ENCODE measurements at places on chromosomes 2 and 18.

- no peak for DNase-seq
These were observed 69.2 kb downstream of the BOLA3 start for GRCh38 chr2:74078466-74078865.

- no peak for DNase-seq
These were observed 44.6 kb downstream of the DPP4 start for GRCh38 chr2:162029287-162029901.

- no peak for DNase-seq
These were observed 59.4 kb upstream of the CTLA4 start for GRCh38 chr2:203808046-203808750.

DNA sequence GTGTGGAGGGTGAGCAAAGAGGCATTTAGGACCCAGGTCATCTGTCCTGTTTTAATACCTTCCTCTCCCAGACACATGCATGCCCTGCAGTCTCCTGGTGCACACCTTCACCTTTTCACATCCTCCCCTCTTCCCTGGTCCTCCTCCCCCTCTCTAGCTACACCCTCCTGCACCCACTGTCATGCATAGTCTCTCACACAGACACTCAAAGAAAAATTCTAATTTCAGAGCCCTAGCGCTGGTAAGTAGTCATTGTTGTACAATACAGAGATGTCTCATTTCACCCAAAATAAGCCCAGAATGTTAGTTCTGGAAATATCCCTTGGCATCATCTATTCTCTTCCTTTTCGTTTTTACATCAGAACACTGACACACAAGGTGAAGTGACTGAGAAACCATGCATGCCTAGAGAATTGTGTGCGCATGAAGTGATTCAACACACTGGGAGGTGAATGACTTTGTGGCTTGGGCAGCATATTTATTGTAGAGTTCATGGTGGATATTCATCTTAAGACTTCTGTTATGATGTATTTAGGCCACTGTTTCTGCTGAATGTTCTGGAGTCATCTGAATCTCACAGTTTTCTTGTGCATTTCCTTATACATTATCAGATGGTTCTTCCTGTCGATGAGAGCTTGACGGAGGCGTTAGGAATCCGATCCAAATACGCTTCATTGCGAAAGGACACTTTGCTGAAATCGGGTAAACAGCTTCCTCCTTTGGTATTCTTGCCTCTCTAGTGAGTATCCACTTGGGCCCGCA, 69.9 kb downstream of the COA5 start:
- DNase-seq = no peak

DNA sequence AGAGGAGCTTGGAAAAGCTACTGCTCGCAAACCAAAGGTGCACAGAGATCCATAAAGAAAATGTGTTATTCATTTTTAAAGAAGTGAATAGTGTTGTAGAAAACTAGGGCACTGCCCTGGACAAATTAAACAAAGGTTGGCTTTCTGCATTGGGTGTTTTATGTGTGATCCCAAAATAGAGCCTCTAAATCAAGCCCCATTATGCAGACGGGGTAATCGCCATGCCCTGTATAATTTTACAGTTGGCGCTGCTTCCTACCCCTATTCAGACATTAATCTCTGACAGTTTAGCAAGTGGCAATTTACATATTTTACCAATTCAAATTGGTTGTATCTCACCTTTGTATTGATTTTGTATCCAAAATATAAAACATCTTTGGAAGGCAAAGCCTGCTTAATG, 109.1 kb downstream of the PID1 start:
- no peak for DNase-seq

- DNase-seq = no peak
These were observed 344.0 kb downstream of the ARHGAP15 start for GRCh38 chr2:143473216-143473615.
